ENCODE measurements at places on chromosomes 4 and X.

DNA sequence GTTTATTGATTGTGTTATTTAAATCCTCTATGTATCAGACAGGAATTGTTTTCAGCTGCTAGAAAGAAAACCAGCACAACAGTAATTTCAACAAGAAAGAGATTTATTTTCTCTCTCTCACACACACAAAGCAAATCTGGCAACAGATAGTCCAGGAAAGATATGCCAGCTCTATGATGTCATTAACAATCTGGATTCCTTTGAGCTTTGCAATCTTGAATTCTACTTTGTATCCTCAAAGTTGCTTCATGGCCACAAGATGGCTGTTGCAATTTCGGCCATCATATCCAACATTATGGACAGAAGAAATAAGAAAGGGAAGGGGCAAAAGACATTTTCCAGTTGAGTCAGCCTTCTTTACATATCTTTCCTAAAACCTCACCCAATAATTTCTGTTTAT lies 19.8 kb upstream of the FMR1 start:
- no peak for DNase-seq

DNA sequence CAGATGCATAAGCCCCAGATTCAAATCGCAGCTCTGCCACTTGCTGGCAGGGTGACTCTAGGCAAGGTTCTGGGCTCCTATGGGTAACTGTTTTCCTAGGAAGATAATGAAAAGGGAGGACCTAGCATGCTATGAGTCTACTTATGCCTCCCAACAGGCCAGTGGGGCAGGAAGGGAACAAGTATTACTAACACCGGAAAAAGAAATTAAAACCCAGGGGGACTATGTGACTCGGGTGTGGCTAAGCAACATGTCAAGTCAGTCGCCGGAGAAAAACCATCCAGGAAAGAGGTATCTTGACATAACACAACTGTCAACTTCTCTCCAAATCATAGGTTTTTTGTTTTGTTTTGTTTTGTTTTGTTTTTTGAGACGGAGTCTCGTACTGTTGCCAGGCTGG lies 45.5 kb upstream of the RBPJ start:
- no peak for DNase-seq

- no peak for DNase-seq
These were observed 16.2 kb upstream of the DAPP1 start for GRCh38 chr4:99800332-99801004.

DNA sequence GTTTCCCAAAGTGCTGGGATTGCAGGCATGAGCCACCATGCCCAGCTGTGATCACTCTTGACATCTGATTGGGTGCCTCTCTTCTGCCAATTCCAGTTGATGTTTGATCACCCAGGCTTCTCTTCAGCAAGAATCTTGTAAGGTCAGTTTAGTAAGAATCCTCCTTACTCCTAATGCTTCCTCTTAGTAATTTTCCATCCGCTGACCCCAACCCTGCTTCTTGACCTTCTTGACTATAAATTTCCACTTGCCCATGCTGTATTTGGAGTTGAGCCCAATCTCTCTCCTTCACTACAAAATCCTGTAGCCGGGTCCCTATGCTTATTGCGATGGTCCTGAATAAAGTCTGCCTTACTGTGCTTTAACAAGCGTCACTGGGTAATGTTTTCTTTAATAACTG lies 75.4 kb downstream of the DDIT4L start:
- DNase-seq = no peak

DNA sequence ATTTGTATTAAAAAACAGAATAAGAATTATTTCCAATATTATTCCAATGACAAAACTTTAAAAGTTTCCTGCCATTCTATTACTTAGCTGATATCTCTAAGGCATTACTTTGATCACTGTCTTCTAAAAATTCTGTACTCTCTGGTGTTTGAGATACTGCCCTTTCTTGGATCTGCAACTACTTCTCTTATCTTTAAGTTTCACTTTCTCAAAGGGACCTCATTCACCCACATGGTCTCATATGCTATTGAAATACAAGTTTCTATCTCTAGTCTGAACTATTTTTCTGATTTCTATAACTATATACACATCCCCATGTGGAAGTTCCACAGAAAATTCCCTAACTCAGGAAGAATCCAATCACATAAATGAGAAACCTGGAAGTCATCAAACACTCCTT lies 22.2 kb downstream of the TMPRSS11E start:
- no peak for DNase-seq

DNA sequence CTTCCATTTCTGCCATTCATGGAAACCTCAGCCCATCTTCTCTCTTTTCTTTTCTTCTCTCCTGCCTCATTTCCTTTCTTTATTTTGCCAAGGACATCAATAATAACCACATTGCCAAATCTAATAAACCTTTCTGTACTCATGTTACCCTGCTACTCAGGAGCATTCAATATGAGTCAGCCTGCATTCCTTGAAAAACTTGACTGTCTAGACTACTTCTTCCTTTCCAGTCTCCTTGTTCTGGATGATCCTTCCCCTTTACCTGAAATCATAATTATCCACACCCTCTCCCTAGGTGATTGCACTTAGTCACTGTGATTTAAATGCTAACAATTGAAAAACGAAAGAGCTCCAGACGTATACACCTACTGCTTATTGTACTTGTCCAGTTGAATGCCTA lies 253.2 kb upstream of the CENPE start:
- no peak for DNase-seq

DNA sequence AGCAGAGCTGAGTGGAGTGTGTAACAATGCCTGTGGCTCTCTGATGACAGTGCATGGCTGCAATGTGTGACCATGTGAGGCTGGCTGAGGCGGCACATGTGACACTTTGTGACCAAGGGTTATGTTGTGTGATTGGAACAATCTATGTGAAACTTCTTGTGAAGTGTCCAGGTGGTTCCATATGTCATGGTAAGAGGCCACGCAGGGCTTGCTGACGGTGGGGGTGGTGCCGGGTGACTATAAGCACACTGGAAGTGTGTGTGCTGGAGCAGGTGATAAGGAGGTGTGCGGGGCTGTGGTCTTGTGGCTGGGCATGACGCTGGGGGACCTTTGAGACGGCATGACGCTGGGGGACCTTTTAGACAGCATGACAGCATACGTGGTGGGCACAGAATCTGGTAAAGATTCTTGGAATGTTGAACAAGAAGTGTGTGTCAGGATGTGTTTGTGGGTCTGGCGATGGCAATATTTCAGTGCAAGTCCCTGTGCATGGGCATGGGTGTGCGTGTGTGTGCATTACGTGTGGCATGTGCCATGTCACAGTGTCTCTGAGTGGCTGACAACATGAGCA lies 7.4 kb upstream of the HDAC6 start:
- no peak for DNase-seq

GRCh38 chr4:124030147-124030546 lies 633.6 kb downstream of the SPRY1 start:
- DNase-seq = no peak

- no peak for DNase-seq
These were observed 144.5 kb downstream of the SMIM20 start for GRCh38 chr4:26058537-26058936.

DNA sequence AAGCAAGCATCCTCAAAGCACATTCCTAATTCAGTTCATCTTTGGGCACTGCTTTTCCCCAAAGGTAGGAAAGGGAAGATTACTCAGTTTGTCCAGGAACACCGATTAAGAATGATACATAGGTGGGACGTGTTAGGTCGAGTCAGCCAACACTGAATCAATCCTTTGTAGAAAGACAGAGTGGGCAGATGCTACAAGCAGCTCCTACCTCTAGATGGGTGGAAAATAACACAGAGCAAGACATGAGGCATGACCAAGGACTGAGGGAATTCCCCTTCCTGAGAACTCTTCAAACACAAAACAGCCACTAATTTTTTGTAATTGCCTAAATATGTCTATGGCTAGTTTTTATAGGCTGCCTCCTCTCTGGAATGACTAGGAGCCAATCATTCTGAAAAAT lies 331.7 kb downstream of the HNRNPD start:
- DNase-seq = no peak

- no peak for DNase-seq
These were observed 333.5 kb downstream of the TENM3 start for GRCh38 chr4:182576601-182577289.

DNA sequence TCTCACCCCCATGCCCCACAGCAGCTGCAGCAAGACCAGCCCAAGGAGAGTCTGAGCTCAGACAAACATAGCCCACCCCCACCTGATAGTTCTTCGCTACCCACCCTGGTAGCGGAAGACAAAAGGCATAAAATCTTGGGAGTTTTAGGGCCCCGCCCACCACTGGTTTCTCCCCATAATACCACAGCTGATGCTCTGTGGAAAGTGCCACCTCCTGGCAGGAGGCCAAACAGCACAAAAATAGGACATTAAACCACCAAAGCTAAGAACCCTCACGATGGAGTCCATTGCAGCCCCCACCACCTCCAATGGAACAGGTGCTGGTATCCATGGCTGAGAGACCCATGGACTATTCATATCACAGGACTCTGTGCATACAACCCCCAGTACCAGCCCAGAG lies 226.7 kb downstream of the SNCA start:
- no peak for DNase-seq

DNA sequence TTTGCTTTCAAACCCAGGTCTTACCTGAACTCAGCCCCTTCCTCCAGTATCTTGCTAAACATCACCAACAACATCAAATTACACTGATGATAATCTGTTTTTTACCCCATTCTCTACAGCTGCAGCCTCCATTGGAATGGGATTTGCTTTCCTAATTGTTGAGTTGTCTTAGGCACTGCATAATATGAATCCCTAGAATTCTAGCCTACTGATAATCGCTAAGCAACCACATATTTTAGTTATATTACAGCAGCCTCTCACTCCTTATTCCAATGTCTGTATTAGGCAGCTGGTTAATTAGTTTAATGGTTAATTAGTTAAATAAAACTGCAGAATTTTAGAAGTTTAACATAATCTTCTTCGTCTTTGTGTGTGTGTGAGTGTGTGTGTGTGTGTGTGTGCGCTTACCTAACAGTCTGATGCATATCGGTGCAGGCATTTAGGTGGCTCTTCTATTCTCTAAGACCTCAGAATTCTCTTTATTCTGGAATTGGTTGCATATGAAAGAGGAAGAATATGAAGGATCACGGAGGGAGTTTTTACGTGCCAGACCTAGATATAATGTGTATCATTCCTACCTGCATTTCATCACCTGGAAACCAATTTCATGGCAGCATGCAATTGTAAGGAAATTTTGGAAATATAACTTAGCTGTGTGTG lies 5.3 kb upstream of the COMMD8 start:
- DNase-seq = no peak

DNA sequence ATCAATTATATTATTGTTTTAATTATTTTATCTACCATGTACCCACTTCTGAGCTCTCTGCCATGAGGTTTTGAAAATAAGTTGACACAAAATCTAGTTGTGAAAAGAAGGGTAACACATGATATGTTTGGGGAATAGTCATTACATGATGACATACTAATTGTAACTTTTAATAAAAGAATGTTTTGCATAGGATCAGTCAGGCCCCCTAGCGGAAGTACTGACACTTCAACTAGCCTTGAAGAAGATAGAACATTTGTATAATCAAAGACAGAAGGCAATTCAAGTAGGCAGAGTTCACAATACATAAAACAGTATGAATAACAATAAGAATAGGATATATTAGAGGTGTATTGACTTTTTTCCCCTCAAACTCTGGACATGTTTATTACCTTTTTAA lies 1191.0 kb upstream of the AGA start:
- DNase-seq = no peak

DNA sequence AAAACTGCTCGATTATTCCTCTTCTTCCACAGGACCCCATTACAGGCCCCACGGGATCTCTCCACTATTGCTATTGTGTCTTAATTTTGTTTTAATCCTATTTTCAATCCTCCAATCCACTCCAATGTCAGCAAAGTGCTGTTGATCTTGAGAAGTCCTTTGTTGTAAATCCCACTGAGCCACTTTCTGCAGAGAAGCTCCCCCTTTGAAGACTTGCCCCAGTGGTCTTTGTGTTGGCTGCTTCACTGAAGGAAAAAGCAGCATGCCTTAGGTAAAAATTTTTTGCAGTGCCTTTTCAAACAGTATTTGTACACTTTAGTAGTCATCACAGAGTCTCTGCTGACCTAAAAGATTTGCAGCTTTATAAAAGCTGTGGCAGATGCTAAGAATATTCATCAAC lies 252.0 kb upstream of the SLC7A11 start:
- DNase-seq = no peak

- no peak for DNase-seq
These were observed 38.4 kb downstream of the UGT2A2 start for GRCh38 chr4:69601065-69601464.

- no peak for DNase-seq
These were observed 160.7 kb downstream of the FHIP1A start for GRCh38 chr4:151569650-151570049.

GRCh38 chr4:112075129-112075753 lies 70.0 kb upstream of the FAM241A start:
- DNase-seq = no peak

GRCh38 chrX:36019125-36019524 lies 99.6 kb downstream of the CFAP47 start:
- no peak for DNase-seq

DNA sequence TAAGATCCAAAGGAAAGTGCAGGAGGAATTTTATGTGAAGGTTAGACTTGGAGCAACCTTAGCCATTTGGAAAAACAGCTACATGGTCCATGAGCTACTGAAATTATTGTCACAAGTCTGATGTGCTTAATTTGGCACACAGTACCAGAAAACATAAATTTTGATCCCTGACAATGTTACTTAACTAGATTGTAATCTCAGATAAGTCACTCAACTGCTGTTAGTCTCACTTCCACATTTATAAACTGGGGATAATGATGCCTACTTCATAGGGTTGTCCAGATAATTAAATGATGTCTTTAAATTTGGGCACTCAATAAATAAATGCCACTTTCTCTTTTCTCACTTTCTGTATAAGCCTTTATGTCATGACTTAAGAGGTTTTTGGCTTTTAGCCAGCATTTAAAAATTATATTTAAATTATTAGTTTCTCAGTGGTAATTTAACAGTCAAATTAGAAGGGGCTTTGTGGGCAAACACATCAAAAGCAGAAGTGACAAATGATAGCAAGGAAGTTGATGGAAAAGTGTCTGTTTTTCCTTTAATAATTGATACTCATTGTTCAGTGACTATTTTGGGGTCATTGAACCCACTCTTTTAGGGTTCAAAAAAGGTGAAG lies 58.3 kb downstream of the PAQR3 start:
- no peak for DNase-seq

DNA sequence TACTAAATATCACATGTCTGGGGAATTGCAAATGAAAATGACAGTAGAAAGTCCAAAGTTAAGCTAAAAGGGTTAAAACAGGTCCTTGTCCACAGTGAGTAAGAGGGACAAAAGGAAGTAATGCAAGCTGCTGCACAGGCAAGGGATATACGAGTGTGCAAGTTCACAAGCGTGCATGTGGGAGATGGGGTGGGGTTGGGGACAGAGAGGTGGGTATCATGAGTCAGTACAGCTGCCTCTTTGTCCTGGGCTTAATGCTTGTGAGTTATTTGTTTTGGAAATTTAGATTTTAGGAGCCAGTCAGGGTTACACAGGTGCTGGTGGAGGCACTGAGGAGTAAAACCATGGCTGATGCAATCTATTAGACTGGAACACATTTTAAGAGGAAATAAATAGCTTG lies 3.3 kb upstream of the GPRASP2 start:
- DNase-seq = no peak

Data from NCI-H2081 treated with DMSO at 0.1 percent for 48 hours (cell line).